ENCODE measurements at places on chromosomes 7 and 10.

DNA sequence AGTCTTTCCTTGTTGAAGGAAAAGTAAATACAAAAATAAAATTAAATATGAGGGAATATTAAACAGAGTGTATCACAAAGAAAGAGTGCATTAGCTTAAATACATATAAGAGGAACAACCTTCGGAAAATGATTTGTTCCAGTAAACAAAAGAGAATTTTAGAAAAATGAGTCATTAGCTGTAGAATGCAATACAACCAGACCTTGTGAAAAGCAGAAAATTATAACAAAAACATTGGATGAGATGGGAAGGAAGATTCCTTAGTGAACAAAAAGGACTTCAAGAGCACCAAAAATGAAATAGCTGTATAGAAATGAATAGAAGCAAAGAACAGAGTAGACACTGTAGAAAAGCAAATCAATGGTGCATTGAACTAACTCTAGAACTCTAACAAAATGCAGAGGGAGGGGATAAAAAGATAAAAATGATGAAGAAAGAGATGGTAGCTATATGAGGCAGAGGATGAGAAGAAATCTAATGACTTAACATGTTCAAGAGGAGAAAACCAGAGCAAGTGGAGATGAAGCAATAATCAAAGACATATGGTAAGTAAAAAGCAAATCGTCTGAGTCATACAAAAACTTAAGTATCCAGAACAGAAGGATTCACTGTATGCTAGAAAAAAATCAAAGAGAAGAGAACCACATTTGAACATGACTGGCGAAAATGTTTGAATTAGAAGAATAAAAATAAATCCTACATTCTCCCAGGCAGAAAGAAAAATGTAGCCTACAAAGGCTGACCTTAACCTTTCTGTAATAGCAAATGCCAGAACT is 190.5 kb downstream of the TMEM26 start:
- DNase-seq = no peak

DNA sequence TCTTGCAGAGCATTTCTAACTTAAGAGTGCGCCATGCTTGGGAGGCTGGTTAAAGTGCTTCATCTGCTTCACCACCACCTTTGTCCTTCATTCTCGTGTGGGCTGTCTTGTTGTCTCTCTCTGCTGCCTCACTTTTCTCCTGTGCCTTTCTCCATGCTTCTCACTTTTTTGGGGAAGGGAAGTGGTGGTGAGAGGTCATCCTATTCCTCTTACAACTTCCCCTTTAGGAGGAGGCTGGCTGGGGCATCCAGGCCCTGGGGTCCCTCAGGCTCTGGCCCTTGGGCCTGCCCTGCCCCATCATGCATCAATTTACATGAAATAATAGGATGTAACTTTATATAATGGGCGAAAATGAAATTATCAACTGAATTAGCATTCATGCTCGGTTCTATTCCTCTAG is 39.9 kb upstream of the PIP4K2A start:
- DNase-seq = no peak

DNA sequence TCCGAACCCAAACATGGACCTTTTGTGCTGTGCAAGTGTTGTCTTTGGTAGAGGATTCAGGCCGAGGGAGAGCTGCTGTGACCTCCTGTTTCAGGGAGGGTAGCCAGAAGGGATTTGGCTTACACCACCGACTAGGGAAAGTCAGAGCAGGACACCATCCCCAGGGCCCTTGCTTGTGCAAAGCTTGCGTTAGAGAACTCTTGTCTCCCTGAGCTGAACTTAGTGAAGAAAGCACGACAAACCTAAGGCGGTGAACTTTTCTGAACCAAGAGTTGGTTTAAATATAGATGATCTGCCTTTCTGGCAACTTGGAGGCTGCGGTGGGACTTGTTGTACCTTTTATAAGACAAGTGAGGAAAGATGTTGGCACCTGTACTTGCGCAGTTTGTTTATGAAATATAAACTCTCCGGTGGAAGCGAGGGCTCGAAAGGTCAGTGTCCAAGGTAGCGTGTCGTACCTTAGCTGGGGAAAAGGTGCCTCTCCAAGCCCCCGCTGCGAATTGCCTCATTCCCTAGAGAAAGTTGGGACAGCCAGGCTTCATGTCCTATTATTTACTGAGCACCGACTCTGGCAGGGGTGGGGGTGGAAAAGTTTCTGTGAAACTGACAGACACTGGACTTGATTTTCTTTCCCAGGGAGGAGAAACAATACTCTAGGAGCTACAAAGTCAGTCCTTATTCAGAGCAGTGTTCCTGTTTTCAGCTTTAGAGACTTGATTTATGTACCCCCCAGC is 31.6 kb downstream of the WBP1L start:
- peak; percentile 21 for DNase-seq

DNA sequence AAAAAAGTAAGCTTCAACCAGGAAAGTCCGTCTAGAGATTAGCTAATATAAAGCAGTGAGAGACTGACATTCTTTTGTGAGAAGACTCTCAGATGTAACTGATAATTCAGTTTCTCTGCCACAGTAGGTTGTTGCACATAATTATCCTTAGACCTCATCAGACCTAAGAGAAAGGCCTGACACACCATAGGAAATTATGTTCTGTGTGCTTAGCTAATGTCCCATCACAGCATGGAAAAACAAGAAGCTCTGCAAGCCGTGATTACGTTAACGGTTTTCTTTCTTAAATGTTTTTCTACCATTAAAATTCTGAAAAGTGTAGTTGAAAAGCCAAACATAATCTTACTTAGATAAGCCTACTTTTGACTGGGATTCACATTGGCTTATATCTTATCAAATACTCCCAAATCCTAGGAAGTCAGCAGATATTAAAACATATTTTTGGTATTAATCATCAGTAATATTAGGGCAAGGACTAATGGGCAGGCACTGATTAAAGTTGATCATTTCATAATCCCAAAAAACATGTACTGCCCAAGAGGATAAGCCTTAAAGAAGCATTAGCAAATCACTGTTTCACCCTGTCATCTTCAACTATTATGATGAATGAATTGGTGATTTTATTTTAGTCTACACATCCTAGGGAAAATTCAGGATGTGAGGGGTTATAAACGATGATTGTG is 5.2 kb downstream of the CSTF2T start:
- no peak for DNase-seq

- DNase-seq = no peak
Measured at GRCh38 chr10:79283616-79284015, 63.7 kb upstream of the PPIF start.

GRCh38 chr7:118305671-118306070 is 81.2 kb downstream of the ANKRD7 start:
- DNase-seq = no peak

GRCh38 chr10:46024948-46025347 is 5.5 kb downstream of the NCOA4 start:
- no peak for DNase-seq

GRCh38 chr7:105246679-105247078 is 142.0 kb downstream of the SRPK2 start:
- DNase-seq = no peak

GRCh38 chr7:75531359-75531821 is 39.3 kb downstream of the SPDYE5 start:
- no peak for DNase-seq

DNA sequence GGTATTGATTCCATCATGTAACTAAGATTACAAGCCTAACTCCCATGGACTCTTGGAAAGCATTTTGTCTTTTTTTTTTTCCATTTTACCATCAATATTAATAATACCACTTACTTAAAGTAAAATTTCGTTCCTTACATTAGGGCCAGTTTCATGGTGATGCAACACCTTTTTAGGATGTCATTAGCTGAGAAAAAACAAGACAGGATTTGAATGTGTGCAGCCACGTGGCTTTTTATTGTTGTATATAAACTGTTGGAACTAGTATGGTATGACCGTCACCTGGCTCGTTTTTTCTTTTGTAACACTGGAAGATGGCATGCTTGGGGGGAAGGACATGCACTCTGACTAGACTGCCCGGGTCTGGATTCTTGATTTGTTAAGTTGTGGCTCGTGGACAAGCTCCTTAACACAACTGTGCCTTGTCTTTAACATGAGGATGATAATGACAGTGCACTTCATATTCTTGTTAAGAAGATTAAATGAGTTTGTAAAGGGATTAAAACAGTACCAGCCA is 42.1 kb downstream of the ARHGAP21 start:
- no peak for DNase-seq

DNA sequence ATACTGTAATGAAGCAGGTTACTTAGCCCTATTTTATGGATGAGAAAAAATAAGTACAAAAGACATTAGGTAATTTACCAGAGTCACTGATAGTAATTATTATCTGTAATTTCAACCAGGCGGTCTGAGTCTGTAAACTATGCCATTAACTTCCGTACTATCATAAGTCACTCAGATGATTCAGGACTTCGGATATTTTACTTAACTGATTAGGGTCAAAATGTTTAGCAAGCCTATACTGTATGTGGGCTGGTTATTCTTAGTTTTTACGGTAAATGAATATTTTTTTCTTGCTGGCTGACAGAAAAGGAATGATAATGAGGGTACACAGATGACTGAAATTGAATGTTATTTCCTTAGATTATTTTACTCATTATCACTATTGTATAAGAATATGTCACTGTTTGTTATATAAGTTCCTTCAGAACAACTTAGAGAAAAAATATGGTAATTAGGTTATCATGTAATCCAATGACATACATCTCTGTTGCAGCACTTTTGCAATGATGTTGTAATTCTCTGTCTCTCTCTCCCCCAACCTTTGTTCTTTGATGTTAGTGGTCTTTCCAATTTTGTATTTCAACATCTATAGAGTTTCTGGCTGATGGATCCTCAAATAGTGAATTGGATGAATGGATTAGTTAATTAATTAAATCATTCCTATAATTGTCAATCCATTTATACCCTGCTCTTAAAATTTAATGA is 165.6 kb downstream of the ZEB1 start:
- no peak for DNase-seq

DNA sequence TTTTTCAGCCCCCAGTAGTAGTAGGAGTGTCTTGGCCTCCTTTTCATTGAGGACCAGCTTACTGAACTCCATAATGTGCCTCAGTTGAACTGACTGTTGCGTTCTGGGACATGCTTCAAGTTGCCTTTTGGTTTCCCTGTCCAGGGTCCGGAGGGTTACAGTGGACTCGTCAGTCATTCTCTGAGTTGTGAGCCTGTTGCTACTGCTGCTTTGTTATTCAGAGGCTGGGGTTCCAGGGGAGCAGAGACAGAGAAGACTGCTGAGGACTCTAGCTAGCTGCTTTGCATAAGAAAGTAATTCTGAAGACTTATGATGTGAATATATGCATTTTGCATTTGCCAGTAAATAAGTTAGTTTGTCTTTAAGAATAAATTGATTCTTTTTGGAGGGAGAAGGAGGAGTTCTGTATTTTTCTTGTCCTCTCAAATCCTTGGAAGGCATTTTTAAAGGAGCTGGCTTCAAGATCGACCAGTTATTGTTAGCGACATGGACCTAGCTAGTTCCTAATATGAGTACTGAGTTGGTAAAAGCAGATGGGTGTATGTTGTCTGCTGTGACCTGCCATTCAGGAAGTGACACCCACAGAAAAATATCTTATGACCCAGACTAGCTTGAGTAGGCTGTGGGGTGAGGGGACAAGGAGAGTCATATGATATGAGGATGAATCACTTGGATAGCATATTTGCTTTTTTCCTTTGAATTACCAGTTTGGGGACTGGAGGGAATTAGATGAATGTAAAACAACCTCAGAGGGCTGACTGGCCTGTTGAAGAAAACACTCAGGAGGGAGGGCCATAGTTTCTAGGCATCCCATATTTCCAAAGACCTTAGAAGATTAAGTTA is 8.3 kb downstream of the PI4K2A start:
- DNase-seq = no peak

DNA sequence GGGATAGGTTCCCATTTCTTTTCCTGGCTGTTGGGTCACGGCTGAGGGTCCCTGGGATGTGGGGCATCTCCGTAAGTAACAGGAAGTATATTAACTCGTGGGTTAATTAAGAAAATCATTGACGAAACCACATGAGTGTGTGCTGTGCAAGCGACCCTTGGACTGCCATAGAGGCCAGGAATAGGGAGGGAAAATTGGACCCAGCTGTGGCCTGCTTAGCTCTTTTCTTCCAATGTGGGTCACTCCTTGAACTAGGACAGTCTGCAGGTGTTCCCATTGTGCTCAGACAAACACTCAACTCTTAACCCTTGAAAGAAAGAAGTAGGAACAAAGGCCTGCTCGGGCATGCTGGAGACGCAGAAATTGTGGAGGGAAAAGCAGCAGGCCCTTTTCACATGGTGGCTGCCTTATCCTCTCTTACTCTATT is 25.6 kb upstream of the PLEKHA1 start:
- no peak for DNase-seq

- no peak for DNase-seq
Measured at GRCh38 chr7:107103369-107103768, 58.9 kb downstream of the PRKAR2B start.

DNA sequence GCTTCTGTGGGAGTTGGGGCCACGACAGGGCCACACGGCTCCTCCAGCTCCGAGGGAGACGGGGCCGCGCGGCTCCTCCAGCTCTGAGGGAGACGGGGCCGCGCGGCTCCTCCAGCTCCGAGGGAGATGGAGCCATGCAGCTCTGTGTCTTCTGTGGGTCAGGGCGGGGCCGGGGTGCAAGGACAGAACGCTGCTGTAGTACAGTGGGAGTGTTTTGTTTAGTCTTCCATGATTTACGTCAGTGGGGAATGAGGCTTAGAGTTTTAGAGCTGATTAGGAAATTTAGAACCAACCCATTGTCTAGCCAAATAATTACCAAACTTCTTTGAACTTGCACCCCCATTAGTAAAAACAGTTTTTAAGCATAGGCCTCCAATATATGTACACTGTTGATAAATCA is 32.9 kb upstream of the PRKAR1B start:
- DNase-seq = no peak

DNA sequence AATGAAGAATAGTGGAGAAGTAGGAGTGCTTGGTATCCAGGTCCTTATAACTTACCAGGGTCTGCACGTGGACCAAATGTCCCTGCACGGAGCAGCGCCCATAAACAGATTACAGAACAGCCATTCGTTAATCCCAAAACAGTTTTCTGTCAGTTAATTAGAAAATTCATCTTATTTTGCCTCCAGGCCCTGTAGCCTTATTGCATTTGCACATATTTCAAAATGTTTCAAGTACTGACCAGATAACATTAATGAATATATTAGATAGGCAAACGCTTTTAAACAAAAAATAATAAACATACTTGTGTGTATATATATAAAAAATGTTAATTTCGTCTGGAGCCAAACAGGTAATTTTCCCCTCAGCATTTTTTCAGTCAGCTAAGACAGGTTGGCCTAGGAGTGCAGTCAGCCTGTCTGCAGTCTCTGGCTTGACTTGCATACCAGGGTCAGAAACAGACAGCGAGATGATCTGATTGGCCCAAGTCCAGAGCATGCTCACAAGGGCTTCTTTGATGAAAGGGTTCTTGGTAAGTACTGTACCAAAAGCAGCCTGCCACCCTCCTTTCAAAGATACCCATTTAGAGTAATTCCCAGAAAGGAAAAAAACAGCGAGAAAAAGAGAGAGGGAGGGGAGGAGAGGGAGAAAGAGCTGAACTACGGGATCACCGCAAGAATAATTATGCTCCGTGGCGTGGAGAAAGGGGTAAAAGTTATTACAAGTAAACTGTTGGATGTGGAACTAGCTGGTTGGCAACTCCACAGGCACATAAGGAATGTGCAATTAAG is 194.4 kb upstream of the TCF7L2 start:
- no peak for DNase-seq
